SHP77 treated with DMSO at 0.1 percent for 48 hours (cell line): ENCODE measurements at places on chromosomes 13 and 19.

DNA sequence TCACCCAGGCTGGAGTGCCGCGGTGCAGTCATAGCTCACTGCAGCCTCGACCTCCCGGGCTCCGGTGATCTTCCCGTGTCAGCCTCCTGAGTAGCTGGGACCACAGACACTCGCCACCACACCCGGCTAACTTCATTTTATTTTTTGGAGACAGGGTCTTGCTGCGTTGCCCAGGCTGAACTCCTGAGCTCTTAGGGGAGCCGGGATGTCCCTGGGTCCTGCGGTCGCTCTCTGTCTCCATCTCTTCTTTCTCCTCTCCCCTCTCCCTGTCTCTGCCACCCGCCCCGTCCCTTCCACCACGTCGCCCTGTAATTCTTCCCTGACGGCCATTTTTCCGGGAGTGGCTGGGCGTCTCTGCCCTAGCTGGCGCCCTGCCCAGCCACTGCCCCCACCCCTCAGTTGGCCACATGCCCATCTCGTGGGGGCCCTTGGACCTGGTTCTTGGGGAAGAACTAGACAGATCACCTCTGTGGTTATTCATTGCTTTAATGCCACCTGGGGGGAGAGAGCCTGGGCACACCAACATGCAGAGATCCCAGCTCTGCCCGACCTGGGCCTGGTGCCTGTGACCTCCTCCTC is 18.9 kb downstream of the ARID3A start:
- no peak for DNase-seq

DNA sequence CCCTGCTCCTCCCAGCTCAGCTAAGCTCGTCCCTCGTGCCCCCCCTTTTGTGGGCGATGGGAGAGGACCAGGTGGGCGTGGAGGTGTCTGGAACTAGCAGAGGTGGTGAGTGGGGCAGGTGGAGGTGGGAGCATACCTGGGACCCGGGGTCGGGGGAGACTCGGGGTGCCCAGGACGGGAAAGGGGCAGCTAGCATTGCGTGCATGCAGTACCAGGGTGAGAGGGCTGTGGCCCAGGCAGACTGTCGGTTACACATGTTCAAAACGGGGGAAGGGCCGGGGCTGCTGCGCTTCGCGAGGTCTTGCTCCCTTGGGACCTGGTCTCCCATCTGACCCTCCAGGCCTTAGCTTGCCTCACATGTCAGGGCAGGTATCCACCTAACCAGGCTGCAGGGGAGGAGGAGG is 9.1 kb downstream of the TLE5 start:
- no peak for DNase-seq

DNA sequence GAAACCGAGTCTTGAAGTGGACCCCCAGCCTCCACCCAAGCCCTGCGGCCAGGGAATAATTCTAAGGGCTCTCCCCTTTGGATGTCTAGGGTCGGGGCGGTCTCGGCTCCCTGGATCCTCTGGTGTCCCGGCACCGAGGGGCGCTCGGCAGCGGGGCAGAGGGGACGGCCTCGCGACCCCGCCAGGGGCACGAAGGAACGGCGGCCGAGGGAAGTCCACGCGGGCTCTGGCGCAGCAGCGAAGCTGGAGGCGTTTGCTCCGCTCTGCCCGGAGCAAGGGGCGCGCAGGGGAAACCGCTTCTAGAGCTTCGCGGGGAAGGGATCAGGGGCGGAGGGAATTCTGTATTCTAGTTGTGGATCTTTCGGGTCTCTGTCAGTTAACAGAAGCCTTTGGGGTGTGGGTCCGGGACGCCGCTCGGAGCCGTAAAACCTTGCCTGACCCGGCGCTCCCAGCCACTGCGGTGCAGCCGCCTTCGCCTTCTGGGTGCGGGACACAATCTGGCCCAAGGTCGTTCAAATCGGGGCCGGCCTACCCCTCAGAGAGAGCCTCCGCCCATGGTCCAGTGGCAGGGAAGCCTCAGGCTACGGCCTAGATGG is 118.2 kb downstream of the KCNRG start:
- DNase-seq = no peak

GRCh38 chr13:50345804-50346203 is 330.6 kb downstream of the KCNRG start:
- no peak for DNase-seq

GRCh38 chr19:33734913-33735312 is 61.8 kb upstream of the KCTD15 start:
- no peak for DNase-seq
